ENCODE measurements at places on chromosomes 1 and 21.

DNA sequence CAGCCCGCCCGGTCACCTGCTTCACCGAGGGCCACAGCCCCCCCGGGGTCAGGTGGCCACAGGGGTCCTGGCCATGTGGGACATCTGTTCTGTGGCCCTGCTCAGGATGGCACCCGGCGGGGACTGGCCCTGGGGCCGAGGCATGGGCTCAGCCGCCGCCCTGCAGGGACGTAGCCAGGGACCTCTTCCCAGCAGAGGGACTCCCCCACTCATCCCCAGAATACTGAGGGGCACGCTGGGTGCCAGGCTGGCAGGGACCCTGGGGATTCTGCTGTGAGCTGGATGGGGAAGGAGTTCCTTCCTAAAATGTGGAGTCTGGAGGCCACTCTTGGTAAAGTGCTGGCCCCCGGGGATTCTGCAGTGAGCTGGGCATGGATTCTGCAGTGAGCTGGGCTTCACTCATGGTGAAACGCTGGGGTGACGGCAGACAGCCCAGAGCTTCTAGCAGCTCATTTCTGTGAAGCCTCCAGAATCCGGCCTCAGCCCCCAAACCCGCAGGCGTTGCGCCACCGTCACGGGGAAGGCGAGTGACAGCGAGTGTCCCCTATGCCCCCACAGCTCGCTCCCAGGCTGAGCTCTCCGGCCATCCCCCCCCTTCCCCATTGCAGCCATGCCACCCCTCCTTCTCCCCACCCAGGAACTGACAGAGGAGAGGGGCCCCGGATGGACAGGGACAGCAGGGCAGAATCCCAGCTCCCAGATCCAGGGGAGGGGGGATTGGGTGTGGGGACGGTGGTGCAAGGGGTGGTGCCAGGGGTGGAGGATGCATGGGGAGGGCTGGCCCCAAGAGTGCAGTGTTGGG lies 1.4 kb downstream of the ITGB2 start:
- no peak for DNase-seq

GRCh38 chr1:24544239-24544638 lies 11.6 kb upstream of the NCMAP start:
- no peak for DNase-seq

DNA sequence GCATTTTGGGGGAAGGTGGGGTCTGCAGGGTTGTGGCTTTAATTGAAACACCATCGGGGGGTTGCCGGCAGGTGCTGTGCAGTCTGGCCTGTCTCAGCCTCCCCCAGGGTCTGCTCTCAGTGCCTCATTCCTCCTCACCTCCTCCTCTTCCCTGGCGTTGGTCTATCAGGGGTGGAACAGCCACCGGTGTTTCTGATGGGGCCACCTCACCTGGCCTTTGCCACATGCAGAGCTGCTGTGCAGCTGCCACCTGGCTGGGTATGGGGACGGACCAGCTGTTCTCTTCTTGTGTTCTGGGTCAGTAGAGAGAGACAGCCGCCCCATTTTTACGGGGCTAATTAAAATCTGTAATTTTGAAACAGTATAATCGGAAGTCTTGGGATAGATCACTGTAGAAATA lies 53.9 kb downstream of the SPSB1 start:
- DNase-seq: no peak

DNA sequence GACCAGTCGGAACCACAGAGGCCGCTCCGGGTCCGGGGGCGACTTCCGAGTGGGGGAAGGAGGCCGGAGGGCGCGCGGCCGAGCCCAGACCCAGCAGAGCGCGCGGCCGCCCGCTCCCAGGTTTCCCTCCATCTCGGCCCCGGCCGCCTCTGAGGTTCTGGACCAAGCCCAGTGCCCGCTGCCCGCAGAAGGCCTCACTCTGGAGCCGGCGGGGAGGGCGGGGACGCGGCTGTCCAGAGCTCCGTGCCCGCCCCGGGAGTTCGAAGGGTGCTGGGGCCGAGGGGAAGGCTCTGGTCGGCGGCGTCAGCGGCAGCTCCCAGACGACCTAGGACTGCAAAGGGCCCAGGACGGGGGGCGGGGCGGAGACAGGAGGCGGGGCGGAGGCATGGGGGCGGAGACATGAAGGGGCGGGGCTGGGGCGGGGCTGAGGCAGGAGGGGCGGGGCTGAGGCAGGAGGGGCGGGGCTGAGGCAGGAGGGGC lies 48.0 kb upstream of the SLC19A1 start:
- DNase-seq: no peak

- no peak for DNase-seq
Observed at GRCh38 chr1:232369451-232370296, 260.3 kb downstream of the SIPA1L2 start.

- DNase-seq: no peak
Observed at GRCh38 chr1:8746554-8746953, 70.9 kb downstream of the RERE start.

DNA sequence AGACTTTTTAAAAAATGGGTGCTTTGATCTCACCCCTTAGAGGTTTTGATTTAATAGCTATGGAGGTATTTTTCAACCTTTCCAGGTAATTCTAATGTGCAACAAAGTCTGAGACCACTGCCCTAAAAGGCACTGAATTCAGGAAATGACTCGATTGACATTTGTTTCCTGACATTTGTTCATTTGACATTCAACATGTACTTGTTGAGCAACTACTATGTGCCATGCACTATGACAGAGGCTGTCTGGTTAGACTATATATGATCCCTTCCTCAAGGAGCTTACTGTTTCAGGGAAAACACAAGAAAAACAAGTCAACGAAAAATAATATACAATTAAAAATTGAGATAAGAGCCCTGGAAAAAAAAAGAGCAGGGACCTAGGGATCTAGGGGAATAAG lies 25.6 kb upstream of the AVPR1B start:
- no peak for DNase-seq

GRCh38 chr1:203675596-203676347 lies 49.1 kb downstream of the ATP2B4 start:
- DNase-seq: no peak

DNA sequence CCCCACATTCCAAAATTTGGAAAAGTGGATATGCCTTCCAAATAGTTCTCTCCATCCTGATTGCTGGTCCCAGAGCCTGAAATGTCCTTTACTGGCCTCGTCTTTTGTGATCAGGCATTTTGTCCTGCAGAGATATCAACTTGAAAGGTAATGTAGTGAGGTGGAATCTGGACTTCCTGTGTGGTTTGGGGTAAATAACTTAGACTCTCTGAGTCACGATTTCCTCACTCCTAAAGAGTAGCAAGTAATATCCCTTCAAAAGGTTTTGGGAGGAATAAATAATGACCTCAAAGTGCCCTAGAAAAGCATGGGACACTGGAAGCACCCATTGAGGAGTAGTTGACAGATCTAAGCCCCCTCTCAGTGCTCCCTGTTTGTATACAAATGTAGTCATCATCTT lies 426.6 kb downstream of the OMA1 start:
- DNase-seq: no peak

DNA sequence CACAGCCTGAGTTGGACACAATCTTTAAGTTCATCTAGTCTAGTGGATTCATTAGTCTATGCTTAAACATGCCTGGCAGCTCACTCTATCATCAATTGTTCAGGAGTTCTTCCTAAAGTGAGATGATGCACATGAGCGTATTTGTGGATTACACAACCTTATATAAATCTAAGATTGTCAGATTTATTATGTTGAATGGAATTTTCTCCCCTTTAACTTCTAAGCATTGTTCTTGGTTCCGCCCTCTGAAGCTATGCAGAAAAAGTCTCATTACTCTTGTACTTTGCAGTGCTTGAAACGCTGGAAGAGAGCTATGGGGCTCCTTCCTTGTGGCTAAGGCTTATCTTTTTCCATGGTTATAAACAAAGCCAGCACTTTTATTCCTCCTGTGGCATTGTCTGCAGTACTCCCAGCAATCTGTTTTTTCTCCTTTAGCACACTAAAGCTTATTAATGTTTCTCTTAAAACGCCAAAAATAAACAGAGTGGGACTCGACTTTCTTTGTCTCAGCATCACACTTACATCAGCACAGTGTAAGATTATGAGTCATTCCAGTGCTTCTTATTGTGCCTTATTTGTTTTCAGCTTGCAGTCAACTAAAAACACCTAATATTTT lies 316.8 kb upstream of the CAMK1G start:
- no peak for DNase-seq

DNA sequence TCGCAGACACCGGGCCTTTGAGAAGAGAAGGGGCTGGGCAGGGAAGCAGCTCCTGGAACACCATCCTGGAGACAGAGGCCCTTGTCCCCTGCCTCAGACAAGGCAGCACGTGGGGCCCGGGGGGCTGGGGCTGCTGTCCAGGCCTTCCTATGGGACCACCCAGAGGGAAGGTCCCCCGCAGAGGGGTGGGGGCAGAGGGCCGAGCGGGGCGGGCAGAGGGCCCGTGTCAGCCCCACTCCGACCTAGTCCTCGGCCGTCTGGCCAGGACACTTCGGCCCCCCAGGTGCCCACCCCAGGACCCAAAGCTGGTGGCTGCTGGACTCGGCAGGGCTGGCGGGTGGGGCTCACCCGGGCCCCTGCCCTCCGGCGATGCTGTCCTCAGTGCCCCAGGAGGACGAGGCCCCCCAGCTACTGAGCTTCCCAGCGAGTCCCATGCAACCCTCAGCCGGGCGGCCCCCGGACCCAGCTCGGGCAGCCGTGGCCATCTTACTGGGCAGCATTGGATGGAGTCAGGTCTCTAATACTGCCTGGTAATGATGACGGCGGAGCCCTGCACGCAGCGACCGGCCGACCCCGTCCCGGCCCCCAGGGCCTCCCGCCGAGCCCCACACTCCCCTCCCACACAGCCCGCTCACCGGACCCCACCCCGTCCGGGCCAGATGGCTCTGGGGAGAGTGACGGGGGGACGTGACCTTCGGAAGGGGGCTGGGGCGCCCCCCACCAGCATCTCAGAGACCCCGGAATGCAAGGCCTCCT lies 6.9 kb upstream of the TTLL10 start:
- no peak for DNase-seq

- DNase-seq: no peak
Observed at GRCh38 chr1:18470671-18471355, 9.9 kb upstream of the KLHDC7A start.

DNA sequence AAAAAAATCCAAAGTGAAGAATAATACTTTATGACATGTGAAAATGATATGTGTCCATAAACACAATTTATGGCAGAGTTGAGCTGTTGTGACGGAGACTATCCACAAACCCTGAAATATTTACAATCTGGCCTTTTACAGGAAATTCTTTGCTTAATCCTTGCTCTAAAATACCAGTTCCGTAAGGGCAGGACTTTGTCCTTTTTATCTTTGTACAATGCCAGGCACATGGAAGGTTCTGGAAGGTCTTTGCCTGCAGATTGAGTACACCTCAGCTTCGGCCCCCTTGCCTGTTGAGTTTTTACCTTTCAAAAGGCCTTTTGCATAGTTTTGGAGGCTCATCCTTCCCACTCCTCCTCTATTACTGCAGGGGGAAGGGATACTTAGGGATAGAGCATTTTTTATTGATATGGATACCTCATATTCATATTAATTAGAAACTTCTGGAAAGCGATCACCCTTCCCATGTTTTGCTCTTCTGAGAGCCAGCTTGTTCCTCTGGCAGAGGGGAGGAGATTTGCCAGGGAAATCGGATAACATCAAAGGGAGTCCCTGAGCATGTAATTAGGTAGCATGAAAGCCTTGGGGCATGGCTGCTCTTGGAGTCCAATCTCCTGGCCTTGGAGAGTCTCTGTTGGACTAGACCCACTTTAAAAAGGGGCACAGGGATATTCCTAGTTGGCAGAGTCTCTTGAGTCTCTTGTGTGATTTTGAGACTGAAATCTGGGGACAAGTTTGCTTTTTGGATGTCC lies 217.1 kb downstream of the KCNJ6 start:
- DNase-seq: no peak

GRCh38 chr1:186043296-186043695 lies 309.1 kb downstream of the HMCN1 start:
- DNase-seq: no peak

- DNase-seq: no peak
Observed at GRCh38 chr1:81803431-81804110, 2.8 kb downstream of the ADGRL2 start.

DNA sequence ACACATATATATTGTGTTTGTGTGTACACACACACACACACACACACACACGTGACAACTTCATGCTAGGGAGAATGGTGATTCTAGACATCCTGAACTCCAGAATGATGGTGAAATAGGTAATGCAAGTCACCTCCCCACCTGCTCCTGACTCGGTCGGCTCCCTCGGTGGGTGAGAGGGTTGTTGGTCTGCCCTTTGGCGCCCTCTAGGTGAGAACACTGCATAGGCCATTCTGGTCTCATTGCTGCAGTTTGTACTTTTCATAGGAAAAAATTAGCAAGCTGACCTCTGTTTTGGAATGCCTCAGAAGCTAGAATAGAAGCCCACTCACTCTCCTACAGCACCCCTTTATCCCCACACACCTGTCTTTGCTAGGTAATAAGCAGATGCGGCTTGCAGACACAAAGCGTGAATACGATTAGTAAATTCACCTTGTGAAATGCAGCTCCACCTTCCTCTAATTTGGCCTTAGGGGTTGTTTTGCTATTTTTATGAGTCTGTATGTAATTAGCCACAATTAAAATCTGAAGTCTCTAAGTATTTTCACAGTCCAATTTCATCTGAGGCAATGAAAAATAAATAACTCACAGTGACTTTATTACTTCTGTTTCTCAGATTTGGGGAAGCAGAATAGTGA lies 130.0 kb upstream of the KCNJ15 start:
- DNase-seq: peak; percentile 44

DNA sequence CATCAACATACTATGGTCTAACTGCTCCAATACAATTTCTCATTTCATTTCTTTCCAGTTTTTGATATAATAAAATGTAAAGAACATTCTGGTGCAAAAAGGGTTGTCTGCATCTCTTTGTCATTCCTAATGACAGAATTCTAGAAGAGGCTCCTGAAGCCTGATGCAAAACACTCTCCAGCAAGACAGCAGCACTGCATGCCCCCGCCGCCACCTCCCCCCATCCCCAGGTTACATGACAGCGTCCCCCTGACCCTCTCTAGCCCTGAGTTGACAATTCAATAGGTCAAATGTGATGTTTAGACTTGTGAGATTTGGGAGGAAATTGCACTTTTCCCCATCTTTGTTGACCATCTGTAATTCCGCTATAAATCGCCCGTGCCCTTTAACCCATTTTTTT lies 64.6 kb upstream of the C1orf21 start:
- DNase-seq: no peak

Measured in SHP77 treated with DMSO at 0.1 percent for 48 hours (cell line).